Muscle of leg (tissue), 16 donors: ENCODE measurements at places on chromosomes 2 and 18.

- DNase-seq, result peak; percentile 96
Measured at GRCh38 chr2:42961385-42961811, 169.0 kb upstream of the HAAO start.

- peak; percentile 72 for DNase-seq
Measured at GRCh38 chr2:238771218-238771617, 76.7 kb upstream of the TWIST2 start.

DNA sequence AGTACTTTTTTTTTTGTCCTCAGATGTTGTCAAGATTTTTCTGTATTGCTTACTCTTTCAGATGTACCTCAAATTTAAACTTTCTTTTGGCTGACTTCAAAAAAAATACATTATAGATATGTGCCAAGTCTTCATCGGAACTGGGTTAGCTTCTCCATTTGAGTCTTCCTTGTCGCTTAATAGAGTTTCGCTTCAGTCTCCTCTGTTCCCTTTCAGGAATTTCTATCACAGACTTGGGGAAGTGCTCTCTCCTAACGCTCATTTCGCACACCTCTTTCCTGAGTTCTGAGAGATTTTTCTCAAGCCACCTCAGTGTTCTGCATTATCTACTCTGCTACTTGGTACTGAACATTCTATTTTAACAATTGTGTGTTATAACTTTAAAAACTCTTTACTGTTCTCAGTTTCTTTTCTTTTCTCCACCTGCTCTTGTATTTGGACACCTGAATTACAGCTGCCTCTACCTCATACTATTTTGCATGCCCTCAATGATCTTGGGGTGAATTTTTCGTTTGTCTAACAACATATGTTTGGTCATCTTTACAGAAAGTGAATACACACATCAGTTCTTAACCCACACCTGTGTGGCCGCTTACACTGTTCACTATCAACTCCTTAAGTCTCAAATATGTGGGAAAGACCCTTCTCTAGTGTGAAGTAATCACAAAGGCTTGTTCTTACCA lies 16.5 kb downstream of the PTPN2 start:
- no peak for DNase-seq

- DNase-seq, result no peak
Measured at GRCh38 chr2:20300656-20301055, 50.0 kb downstream of the PUM2 start.

GRCh38 chr2:35819033-35819432 lies 536.5 kb upstream of the CRIM1 start:
- DNase-seq, result no peak

DNA sequence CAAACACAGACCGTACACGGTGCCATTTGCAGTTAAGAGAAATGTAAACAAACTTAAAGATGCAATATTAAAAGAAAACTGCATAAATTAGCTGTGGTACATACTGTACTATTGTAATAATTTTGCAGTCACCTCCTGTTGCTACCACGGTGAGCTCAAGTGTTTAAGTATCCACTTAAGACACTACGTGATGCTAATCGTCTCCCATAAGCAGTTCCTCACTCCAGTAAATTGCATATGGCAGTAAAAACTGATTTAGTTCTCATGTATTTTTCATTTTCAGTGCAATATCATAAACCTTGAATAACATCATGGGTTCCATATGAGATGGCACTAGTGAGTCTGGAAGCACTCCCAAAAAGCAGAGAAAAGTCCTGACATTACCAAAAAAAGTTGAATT lies 14.4 kb downstream of the CLEC4F start:
- DNase-seq, result no peak

- DNase-seq, result no peak
Measured at GRCh38 chr2:219598308-219599078, 836 bp downstream of the STK11IP start.
